ENCODE measurements at places on chromosomes 3 and 15.
A peak's percentile ranks its signal among the peaks of the same experiment; 100 is the strongest.

DNA sequence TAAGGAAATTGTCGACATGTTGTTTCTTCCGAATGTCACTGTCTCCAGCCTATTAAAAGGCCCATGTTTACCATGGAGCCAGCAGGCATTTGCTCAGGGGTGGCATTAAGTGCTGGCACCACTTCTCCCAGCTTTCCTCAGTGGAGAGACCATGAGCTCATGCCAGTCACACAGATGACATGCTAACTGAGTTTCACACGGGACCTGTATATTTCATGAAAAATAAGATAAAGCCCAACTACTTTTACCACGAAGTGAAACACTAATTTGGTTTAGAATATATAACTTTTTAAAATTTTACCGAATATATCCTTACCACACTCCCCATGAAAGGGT lies 93.4 kb downstream of the ETFA start:
- DNase-seq: no peak

- DNase-seq: no peak
Observed at GRCh38 chr15:78063217-78063616, 14.3 kb downstream of the TBC1D2B start.

GRCh38 chr15:55402707-55403106 lies 5.5 kb downstream of the CCPG1 start:
- peak; percentile 53 for DNase-seq

DNA sequence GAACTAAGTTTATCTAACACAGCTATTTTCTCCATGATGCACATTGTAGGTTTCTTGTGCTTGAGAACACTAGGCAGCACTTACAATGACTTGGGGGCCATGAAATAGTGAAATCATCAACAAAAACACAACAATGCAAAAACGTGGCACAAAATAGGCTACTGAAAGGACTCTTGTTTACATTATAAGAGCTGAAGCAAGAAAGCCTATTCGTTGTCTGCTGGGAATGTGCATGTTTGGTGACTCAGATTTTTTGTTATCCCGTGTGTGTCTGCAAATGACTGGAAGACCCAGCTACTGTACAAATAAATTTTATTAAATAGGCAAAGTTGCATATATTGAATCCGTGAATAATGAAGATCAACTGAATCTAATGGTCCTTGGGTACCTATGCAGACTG lies 85.0 kb downstream of the TCF12 start:
- DNase-seq: peak; percentile 77

GRCh38 chr15:90915808-90916440 lies 12.8 kb downstream of the MAN2A2 start:
- no peak for DNase-seq

- no peak for DNase-seq
Observed at GRCh38 chr3:167559924-167560323, 86.1 kb upstream of the SERPINI2 start.

DNA sequence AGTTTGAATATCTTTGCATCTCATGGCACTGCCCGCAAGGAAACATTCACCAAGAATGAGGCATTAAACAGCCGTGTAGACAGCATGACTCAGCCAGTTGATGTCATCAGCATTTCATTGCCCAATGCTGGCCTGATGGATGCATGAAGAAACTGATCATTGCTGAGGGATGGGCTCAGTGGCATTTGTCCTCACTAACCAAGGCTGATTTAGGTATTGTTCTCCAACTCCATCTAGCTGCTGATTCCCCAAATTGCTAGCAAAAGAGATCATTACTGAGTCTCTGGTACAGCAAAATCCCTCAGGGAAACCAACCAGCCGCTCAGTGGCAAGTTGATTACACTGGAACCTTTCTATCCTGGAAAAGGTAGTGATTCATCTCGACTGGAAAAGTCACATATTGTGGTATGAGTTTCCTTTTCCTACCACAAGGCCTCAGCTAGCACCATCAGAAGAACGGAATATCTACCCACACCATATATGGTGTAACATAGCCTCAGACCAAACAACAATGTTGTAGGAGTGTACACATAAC lies 186.5 kb upstream of the GAP43 start:
- DNase-seq: peak; percentile 96

- DNase-seq: no peak
Observed at GRCh38 chr3:9118222-9118621, 131.2 kb downstream of the SRGAP3 start.

GRCh38 chr15:64004587-64004986 lies 41.7 kb downstream of the DAPK2 start:
- no peak for DNase-seq
